ENCODE measurements at places on chromosomes 1 and 21.

GRCh38 chr1:214004014-214004413 is 16.2 kb downstream of the PROX1 start:
- DNase-seq, result no peak
- H3K27ac ChIP-seq, result no peak overlapping the region
- peaks cover 42% of the 10 kb centered on the region for H3K4me1 ChIP-seq
- peaks cover 13% of the 10 kb centered on the region for H3K36me3 ChIP-seq

- peaks cover 21% of the 10 kb centered on the region for H3K4me1 ChIP-seq
- no peaks in the 10 kb centered on the region for H3K27me3 ChIP-seq
- DNase-seq, result no peak
- no peak overlapping the region for H3K4me3 ChIP-seq
- no peak overlapping the region for H3K27ac ChIP-seq
Measured at GRCh38 chr1:64111787-64112186, 91.6 kb upstream of the UBE2U start.

DNA sequence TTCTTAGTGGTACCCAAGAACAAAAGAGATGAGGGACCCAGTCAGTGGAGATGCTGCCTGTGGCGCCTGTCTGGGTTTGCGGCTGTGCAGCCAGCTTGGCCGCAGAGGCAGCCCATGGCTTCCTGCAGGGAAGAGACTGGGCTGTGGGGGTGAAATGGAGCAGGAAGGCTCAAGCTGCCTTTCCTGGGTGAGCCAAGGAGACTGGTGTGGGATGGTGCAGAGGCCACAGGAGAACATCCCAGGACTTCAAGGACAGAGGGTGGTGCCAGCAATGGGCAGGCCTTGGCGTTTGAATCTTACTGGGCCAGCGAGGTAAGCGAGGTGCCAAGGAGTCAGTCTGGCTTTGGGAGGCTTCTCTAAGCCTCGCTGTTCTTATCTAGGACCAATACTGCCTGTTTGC is 26.4 kb downstream of the KCNA10 start:
- H3K36me3 ChIP-seq, result no peaks in the 10 kb centered on the region
- H3K4me3 ChIP-seq, result no peak overlapping the region
- no peak overlapping the region for H3K27ac ChIP-seq
- no peak for DNase-seq
- peaks cover 7% of the 10 kb centered on the region for H3K4me1 ChIP-seq

DNA sequence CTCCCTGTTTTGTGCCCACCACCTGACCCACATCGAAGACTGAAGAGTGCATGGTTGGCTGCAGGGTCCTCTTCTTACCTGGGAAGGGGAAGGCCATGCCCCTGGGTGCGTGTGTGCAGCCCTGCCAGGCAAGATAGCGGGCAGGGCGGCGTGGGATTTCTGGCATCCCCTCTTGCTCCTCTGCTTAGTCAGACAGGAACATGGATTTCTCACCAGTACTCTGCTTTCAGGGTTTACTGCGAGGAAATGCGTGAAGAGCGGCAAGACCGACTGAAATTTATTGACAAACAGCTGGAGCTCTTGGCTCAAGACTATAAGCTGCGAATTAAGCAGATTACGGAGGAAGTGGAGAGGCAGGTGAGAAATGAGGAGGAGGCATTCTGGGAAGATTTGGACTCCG is 15.5 kb upstream of the MIIP start:
- no peak overlapping the region for H3K27ac ChIP-seq
- no peaks in the 10 kb centered on the region for H3K27me3 ChIP-seq
- no peak for DNase-seq
- H3K4me1 ChIP-seq, result no peaks in the 10 kb centered on the region

- peaks cover 18% of the 10 kb centered on the region for H3K27me3 ChIP-seq
- no peak overlapping the region for H3K4me3 ChIP-seq
- no peaks in the 10 kb centered on the region for H3K4me1 ChIP-seq
- H3K36me3 ChIP-seq, result no peaks in the 10 kb centered on the region
- DNase-seq, result no peak
Measured at GRCh38 chr1:94265906-94266305, 28.5 kb upstream of the ARHGAP29 start.

GRCh38 chr1:10309243-10310011 is 89.4 kb upstream of the PGD start:
- H3K4me1 ChIP-seq, result no peaks in the 10 kb centered on the region
- peaks cover 16% of the 10 kb centered on the region for H3K36me3 ChIP-seq
- no peak for DNase-seq
- H3K27me3 ChIP-seq, result no peaks in the 10 kb centered on the region
- H3K4me3 ChIP-seq, result no peak overlapping the region

Data from cardiac muscle cell (in vitro differentiated cells and primary cell).